Fibroblast of skin of right quadriceps (primary cell): ENCODE measurements at places on chromosomes 5 and 9.
A peak's percentile ranks its signal among the peaks of the same experiment; 100 is the strongest.

DNA sequence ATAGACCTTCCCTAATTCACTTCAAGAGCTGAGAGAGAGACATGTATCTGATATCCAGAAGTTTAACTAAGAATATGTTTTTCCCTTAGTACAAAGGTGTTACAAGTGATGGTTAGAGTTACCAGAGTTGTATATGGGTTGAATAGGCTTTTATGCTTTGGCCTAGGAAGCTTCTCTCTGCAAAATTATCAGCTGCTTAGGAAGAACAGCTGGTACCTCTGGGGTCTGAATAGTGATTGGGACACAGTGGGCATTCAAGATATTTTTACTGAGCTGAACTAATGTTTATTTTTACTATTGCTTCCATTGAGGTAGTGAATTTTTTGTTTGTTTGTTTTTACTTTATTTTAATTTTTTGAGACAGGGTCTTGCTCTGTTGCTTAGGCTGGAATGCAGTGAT is 67.6 kb upstream of the BASP1 start:
- DNase-seq: no peak

DNA sequence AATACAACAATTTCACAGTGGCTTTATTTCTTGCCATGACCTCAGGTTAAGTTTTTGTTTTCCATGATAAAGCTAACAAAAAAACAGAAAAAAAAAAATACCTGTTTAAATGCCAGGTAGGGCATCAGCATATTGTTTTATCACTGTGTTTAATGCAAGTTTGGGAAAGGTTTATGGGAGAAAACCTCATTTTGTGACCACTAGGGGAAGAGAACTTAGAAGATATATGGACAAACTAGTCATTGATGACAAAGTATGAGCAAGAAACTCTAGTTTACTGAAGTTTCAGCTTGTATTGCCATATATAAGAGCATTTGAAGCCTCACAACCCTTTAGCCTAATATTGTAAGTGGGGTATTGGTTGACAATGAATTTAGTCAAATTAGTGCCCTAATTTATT is 1431.4 kb upstream of the CDH18 start:
- no peak for DNase-seq

DNA sequence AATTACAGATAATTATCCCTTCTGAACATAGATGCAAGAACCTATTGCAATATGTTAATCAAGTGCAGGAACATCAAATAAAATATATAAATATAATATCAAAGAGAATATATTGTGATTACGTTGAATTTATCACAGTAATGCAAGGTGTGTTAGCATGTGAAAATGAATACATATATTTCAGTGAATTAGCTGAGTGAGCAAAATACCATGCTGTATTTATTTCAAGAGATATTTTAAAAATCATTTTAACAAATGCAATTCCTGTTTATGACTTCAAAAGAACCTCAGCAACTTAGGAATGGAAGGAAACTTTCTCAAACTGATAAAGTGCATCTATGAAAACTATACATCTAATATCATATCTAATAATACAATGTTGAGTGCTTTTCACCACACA is 856.9 kb upstream of the PTPRD start:
- no peak for DNase-seq

DNA sequence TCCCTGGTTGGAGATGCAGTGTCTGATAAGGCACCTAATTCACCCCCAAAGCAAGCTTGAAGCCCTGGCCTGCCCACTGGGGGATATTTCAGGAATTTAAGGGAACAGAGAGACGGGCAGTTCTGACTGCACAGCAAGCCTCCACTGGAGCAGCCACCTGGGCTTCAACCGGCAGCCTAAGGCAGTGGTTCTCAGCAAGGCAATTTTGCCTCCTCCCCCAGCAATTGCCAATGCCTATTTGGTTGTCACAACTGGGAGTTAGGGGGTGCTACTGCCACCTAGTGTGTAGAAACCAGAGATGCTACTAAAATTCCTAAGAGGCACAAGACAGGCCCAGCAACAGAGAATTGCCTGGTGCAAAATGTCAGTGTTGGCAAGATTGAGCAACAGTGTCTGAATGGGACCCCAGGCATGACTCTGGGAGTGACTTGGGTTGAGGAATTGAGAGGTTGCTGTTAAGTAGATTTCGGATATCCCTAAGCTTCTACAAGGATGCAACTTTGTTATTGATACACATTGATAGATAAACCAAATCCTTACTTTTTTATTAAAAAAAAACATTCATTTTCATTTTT is 58.7 kb upstream of the CTSL start:
- no peak for DNase-seq

GRCh38 chr5:15968993-15969392 is 210.6 kb downstream of the MARCHF11 start:
- DNase-seq: peak; percentile 33

GRCh38 chr5:74629326-74629725 is 11.2 kb downstream of the ENC1 start:
- DNase-seq: no peak

- peak; percentile 28 for DNase-seq
These were observed 684.8 kb downstream of the LRRC70 start for GRCh38 chr5:63263411-63263810.

GRCh38 chr5:74251141-74252035 is 389.1 kb downstream of the ENC1 start:
- peak; percentile 96 for DNase-seq

- no peak for DNase-seq
These were observed 73.1 kb downstream of the TSSK1B start for GRCh38 chr5:113361701-113362100.

DNA sequence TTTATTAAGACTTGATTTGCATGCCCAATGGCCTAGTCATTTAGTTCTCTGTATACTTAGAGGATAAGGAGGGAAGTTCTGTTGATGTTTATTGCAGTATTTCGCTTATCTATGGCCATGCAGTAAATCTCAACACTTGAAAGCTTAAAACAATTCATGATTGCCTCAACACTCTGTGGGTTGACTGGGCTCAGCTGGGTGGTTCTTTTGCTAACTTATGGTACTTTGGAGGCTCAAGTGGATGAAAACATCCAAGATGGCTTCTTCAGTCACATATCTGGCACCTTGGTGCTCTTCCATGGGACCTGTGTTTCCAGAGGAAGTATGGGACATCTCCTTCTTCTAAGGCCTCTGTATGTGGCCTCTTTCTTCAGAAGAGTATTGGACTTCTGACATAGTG is 10.3 kb upstream of the ROR2 start:
- DNase-seq: no peak

DNA sequence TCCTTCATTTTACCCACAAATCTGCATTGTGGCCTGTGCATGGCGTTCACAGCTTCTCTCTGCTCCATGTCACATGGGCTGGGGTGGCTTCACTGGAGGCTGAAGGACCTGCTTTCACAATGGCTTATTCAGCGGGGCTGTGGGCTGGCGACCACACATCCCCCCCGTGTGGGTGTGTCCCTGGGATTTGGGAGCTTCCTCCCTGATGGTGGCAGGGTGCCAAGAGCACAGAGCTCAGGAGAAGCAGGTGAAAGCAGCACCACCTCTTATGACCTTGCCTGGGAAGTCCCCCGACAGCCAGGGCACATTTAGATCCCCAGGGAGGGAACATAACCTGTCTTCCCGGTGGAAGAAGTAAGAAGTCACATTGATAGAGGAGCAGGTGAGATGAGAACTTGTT is 5.0 kb upstream of the MED10 start:
- no peak for DNase-seq

GRCh38 chr5:132853790-132854189 is 12.5 kb downstream of the GDF9 start:
- no peak for DNase-seq

- no peak for DNase-seq
These were observed 441.2 kb upstream of the ZNF462 start for GRCh38 chr9:106421772-106422171.

- no peak for DNase-seq
These were observed 316.4 kb upstream of the TUSC1 start for GRCh38 chr9:25994605-25995004.

DNA sequence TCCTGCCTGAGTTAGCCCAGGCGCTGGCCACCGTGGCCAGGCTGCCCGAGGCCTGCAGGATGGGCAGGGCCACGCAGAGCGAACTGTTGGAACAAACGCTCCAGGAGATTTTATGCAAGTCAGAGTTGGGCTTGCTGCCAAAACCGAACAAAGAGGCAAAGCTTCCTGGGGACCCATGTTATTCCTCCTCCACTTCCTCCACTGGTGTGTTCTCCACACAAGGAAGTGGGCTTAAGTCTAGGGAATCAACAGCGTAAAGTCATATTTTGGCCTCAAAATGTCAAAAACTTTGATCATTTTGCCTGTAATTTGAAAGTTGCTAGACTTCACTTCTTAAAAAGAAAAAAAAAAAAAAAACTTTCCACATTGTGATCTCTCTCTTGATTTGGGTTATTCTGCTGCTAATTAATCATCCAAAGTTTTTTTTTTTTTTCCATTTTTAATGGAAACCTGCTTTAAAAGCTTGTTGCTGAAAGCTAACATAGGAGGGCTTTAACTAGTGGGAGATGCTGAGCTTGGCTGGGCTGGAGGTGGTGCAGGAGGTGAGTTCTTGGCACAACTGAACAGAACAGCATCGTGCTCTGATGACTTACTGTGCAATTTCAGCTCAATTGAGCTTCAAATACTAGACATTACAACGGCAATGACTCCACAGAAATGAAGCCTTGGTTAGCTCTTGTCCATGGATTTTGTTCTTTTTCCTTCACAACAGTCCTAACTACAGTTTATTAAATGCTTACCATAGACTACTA is 73.0 kb downstream of the PTPDC1 start:
- peak; percentile 57 for DNase-seq

DNA sequence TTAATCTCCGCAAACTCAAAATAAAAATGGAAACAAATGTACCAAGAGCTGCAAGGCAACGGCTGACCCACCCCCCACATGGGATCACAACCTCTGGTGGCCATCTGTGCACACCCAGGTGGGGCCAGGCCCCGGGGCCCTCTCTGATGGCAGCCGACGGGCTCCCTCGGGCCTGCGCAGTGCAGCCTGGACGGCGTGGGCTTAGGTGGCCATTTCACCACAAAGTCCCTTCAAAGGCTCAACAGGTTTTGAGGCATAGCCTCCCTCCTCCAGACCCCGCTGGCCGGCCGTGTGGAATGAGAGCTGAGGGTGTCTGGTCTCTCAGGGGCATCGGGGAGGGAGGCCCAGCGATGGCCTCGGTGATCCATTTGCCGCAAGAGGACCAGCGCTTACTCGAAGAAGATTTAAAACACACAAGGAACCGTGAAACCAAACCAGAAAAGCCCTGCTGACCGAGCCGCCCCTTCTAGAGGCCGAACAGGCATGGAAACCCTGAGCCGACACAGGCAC is 42.7 kb upstream of the CEP72 start:
- DNase-seq: no peak

DNA sequence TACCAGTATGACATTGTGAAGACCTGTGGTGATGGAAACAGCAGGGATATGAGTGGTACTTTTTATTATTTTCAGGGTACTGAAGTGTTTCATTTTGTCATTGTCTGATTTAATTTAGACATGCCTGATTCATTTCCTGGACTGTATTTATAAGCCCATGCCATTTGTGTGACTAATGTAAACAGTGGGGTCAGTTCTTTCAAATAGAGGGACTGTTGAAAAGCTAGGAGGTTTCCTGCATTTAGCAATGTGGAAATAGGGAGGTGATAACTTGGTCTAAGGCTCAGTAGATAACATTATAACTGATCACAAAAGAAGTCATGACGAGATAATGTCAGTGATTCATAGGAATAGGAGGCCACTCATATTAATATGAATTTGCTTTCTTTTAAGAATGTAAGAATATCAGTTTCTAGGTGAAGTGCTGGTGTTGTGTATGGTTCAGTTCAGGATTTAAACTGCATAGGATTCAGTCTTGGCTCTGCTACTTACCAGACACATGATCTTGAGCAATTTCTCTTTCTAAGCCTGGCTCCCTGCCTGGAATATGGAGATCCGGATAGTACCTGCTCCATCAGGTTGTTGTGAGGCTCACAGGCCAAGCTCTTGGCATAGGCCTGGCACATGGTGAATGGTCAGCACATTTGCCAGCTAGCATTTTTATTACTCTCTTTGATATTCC is 7.5 kb downstream of the RASGRF2 start:
- peak; percentile 77 for DNase-seq

- peak; percentile 96 for DNase-seq
These were observed 104.8 kb upstream of the CD180 start for GRCh38 chr5:67301285-67301903.

DNA sequence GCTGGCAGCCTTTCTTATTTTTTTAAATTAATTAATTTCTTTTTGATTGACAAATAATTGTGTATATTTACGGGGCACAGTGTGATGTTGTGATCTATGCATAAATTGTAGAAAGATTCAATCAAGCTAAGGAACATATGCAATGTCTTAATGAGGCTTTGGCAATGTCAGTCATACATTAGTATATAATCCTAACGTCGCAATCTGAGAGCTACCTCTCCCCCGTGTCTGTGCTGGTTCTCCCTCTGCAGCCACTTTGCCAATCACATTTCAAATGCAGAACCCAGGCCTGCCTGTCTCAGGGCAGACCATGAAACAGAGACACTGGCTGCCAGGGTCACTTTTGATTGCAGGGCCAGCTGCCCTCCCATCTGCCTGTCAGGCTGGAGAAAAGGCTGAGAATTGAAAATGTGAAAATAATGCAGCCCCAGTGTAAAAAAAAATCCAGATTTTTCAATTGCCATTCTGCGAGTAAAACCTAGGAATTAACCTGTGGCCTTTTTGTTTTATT is 56.3 kb downstream of the SLC24A2 start:
- DNase-seq: no peak

- peak; percentile 93 for DNase-seq
These were observed 69.9 kb downstream of the LRSAM1 start for GRCh38 chr9:127520941-127521918.

GRCh38 chr9:96408409-96409280 is 9.5 kb downstream of the ZNF367 start:
- no peak for DNase-seq

DNA sequence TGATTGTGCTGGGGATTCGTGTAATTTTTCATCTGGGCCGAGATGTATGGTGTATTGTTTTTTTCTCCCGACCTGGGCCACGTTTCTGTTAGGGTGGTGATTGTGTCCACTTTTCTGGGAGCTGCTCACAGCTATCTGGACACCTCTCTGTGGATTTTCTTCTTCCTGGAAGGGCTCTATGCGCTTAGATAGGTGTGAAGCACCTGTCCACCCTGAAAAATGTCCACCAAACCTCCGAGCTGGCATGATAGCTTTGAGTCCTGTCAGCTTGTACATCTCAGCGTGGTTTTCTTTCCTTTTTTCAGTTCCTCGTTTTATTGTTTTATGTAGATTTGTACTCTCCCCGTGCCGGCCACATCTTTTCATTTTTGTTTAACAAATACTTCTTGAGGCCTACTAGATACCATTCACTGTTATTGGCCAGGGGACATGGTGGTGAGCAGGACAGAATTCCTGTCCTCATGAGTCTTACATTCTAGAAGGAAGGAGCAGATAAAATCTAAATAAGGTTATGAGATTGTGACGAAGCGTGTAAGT is 1.1 kb downstream of the UGCG start:
- peak; percentile 49 for DNase-seq
